Body of pancreas (tissue), 4 donors: ENCODE measurements at places on chromosomes 2 and 18.

- DNase-seq, result no peak
These were observed 45.6 kb upstream of the ANKRD44 start for GRCh38 chr2:197356136-197356535.

- DNase-seq, result no peak
These were observed 93.0 kb upstream of the TTC27 start for GRCh38 chr2:32534831-32535230.

- DNase-seq, result no peak
These were observed 32.3 kb upstream of the MPP4 start for GRCh38 chr2:201730651-201731285.

- DNase-seq, result no peak
These were observed 322.7 kb downstream of the NOL4 start for GRCh38 chr18:33901894-33902512.

DNA sequence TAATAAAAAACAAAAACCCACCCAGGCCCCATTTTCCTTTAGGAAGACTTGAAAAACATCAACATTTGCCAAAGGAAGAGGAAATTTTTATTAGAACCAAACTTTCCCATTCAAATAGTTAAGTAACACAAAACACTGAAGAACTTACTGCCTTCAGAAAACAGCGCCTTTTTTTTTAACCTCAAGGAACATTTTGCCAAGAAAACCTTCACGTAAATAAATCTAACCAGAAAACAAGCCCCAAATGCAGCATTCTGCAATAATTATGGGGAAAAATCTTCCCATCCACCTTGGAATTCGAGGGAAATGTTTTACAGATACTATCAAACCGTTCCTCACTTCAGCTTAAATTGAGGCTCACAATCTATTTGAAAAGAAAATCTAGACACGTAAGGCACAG is 56.4 kb downstream of the ACVR1 start:
- DNase-seq, result no peak

DNA sequence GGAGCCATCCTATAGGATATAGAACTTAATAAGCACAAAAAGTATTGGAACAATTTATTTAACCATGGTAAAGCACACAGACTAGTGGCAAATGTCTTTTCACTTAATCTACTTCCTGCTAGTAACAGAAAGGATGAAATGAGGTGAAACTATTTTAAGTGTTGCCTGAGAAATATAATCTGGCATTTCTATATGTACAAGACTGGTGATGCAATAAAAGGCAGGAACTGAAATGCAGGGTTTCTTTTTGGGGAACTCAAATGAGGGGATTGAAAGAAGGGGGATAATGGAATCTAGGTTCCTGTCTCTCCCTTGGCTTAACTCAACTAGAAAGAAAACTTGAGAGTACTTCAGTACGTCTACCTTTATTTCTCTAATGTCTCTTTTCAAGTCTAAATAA is 122.3 kb downstream of the MEMO1 start:
- no peak for DNase-seq

GRCh38 chr2:216863946-216864345 is 4.1 kb upstream of the TNP1 start:
- DNase-seq, result no peak

DNA sequence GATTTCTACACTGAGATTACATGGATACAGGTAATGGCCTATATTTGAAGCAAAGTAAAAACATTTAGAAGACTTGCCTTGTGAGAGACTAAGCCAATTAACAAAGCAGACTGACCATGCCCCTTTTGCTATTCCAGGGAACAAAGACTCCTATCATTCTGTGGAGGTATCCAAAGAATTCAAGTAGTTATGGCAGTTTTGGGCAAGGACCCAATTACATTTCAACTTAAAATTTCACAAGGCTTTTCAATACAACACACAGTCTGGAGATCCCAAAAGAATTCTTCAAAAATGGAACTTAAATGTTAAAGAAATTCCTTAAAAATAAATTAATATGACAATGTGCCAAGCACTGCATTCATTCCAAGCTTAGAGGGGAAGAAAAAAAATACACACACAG is 109.2 kb upstream of the CHRNA1 start:
- DNase-seq, result no peak

DNA sequence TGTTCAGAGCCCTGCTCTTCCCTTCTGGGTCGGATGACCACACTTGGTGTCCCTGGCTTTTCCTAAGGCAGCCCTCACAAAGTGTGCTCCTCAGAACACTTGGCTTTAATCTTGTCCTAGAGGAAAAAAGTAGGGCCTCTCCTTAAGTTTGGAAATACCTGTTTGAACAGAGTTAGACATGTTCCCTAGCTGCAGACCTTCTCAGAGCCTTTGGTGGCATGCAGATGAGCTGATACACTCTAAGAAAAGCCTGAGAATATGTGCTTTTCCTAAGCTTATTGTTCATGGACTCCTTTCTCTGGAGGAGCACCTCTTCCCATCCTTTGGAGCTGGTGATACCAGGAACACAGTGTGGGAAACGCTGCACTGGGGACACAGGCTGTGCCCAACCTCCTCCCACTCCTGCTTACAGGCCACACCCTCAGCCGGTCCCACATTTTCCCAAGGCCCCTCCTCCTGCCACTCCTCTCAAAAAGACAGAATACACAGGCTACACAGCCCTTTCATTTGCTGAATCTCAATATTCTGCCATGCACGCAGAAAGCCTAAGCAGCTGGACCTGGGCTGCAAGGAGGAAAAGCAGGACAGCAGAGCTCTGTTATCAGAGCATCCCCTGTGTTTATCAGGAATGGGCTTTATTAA is 443.6 kb downstream of the NBAS start:
- DNase-seq, result no peak

- no peak for DNase-seq
These were observed 46.1 kb upstream of the PTH2R start for GRCh38 chr2:208360259-208361076.

GRCh38 chr2:227616631-227617030 is 667 bp upstream of the SCYGR4 start:
- DNase-seq, result no peak

GRCh38 chr2:164560902-164561301 is 60.4 kb downstream of the GRB14 start:
- DNase-seq, result no peak

- no peak for DNase-seq
These were observed 53.1 kb downstream of the ACVR1 start for GRCh38 chr2:157822993-157823392.

DNA sequence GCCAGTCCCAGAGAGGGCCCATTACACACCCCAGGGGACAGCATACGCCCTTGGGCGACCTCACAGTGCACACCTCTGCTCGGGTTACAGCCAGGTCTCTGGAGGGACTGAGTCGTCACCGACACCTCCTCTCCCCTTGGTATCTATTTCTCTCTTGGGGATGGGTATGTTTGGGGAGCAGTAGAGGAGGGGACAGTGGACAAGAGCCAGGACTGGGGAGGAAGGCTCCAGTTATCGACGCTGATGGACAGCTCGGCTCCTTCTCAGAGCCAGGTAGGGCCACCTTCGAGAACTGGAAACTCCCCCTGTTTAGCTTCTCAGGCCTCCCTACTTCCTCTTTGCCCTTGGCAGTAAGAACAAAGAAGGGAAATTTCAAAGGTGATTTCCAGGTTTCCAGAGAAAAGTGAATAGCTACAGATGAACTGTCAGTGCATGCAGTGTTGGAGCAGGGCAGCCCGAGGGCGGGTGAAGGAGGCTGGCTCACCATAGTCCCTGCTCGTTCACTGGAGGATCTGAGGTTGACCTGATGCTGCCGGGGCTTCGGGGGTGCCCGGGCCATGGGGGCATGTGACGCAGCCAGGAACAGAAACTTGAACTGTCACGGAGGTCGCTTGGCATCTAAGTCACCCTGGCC is 4.4 kb upstream of the SEMA4C start:
- no peak for DNase-seq

DNA sequence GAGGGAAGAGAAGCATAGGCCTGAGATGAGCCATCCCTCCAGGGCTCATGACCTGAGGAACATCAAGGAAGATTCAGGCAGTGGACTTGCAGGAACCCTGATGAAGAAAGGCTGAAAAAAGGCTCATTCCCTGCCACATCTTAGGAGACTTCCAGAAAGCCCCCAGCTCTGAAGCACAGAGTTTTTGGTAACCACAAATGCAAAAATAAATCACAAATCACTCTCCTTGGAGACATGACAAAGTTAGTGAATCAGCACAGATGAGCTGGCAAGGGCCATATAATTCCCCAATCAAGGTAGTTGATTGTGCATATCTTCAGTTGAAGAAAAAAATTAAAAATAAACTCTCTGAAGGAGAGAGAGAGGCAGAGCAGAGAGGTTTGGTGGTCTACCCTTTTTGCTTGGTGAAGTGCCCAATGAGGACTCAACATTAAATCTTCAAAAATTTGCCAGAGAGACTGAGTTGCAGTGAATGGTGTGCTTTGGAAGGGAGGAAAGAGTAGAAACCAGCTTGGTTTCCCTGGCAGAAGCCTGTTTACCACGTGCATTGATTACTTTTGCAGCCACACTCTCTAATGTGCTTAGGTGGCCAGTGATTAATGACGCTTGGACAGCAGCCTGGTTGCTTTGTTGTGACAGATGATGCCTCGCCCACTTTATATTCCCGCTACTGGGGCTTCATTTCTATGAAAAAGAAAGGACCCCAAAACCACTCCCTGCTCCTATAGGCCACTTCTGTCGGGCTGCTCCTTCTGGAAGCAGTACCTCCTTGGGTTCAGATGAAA is 257.4 kb upstream of the SLC14A2 start:
- DNase-seq, result peak; percentile 52

- no peak for DNase-seq
These were observed 51.9 kb downstream of the TGFA start for GRCh38 chr2:70501728-70502127.

DNA sequence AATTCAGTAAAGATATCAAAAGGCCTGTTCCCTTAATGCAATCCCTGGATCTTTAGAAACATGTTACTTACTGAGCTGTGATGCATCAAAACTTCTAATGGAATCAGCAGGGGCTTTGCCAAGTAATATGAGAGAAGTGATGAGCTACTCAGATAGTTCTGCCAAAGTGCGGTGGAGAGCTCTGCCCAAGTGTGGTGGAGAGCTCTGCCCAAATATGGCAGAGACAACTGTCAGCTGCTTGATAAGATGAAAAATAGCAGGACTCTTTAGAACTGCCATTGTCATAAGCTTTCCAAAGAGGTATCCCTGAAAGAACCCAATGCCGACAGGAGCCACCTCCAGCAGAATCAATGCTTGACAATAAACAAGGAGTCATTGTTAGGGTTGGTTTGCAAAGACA is 167.9 kb upstream of the SLC39A10 start:
- no peak for DNase-seq
